ENCODE measurements at places on chromosomes 7 and 10.

DNA sequence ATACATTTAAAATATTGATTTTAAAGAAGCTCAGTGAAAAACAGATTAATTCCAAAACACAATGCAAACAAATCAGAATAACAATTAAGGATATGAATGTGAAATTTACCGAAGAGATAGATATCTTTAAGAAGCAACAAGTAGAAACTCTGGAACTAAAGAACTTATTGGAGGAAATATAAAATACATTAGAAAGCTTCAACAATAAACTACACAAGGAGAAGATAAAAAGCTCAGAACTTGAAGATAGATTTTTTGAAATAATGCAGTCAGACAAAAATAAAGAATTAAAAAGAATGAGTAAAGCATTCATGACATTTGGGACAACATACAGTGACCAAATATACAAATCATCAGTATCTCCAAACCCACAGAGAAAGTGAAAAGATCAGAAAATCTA lies 43.2 kb downstream of the HIBADH start:
- no peak for DNase-seq

- DNase-seq, result no peak
Observed at GRCh38 chr10:104601166-104601565, 39.9 kb upstream of the SORCS3 start.

GRCh38 chr10:21196822-21197395 lies 299.8 kb upstream of the NEBL start:
- DNase-seq, result peak; percentile 17

DNA sequence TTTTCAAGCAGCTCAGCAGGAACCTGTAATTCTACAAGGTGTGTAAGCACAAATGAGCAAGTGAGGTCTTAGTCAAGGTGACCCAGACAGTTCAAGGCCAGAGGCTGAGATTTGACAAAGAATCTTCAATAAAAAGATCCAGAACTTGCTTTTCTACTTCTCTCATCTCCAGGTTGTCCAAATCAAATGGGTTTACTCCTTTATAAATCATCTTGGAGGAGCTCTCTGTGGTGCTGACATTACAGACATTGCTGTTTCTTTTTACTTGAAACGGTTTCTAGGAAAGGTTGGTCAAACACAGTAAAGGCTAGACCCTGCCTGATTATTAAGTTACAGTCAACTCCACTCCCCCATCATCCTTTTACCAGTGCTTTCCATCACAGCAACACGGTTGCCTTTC lies 504.6 kb downstream of the SORCS3 start:
- no peak for DNase-seq

DNA sequence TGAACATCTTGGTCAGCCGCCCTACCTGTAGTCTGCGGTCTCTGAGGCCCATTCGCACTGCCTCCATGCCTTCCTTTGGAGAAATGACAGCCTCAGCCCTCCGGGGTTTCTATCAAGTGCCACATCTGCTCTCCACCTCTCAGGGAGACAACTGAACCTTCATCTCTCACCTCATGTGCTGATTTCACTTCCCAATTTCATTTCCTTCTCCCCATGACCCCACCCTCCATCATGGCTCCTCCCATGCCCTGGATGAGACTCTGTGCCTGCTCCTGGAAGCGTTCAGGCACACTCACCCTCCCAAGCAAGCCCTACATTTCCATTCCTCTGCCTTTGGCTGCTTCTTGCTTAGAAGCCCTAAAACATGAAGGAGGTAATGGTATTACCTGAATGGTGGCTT lies 7.8 kb upstream of the SCD start:
- no peak for DNase-seq

DNA sequence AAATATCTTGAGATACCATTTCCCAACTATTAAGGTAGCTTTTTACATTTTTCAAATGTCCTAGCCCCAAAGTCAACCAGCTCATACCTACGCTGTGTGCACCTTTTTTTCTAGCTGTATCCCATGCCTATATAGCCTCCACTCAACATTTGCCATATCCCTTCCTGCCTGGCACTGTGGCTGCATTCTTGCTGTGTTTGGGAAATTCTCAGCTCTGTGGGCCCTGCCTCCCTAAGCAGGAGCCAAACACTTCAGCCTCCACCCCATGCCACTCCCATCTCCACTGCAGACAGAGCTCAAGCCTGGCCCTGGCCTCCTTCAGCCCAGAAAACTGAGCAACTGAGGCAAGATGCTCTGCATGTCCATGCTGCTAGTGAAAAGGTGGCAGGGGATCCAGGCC lies 141.3 kb downstream of the RAB11FIP2 start:
- no peak for DNase-seq

GRCh38 chr7:158487631-158488151 lies 99.9 kb downstream of the PTPRN2 start:
- DNase-seq, result no peak

GRCh38 chr10:122458693-122459092 lies 2.7 kb upstream of the HTRA1 start:
- no peak for DNase-seq

DNA sequence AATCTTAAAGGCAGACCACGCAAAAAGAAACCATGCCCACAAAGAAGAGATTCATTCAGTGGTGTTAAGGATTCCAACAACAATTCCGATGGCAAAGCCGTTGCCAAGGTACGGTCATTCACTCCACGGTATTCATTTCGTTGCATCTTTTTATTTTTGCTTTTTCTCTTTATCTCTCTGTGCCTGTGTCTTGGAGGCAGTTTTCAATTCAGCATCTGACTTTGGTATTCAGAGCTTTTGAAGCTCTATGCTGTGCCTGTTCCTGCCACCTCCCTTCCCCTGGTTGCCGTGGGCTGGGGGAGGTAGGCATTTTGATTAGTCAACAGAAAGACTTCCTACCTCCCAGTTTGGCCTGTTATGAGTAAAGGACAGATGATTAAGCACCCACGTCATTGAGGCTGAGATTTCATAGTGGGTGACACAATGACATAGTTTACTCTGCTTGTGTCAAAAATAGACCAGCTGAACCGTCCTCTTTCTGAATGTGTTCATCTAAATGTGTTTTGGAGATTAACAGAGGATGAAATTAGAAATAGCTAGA lies 149.5 kb downstream of the ARID5B start:
- no peak for DNase-seq

DNA sequence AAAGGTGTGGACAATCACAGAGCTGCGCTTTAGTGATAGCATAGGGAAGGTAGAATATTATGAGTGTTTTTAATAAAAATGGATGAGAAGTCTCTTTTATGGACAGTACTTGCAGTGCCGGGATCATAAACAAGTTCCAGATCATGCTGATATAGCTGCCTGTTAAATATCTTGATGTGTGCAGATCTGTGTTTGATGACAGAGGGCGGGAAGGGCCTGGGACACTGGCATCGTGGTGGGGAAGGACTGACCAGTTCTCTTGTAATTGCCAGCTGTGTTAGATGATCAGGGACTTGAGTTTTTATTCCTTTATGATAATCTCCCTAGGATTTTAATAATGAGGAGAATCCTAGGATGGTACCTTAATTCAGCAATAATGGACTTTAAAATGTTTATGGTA lies 14.6 kb downstream of the SND1 start:
- DNase-seq, result no peak

DNA sequence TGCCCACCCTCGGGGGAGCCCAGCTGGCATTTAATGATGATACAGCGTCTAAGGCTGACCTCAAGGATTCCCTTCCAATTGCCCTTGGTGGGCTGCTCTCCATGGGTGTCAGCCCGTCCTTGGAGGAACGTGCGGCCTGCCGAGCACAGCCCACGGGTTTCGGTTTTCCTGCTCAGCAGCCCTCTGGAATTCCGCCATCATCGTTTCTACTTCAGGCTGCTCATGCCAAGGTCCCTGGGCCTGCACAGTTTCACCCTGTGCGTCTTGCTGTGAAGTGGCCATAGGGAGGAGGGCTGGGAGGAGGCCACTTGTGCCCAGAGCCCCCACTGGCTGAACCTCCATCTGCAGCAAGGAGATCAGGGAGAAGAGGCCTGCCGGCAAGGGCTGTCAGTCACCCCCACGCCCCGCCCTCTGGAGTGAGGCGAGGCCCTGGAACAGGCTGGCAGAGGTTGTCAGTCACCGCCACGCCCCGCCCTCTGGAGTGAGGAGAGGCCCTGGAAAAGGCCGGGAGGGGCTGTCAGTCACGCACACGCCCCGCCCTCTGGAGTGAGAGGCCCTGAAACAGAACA lies 82.8 kb downstream of the CHST15 start:
- DNase-seq, result no peak

GRCh38 chr10:102698894-102699293 lies 15.3 kb downstream of the ARL3 start:
- no peak for DNase-seq

- DNase-seq, result no peak
Observed at GRCh38 chr10:26939290-26939961, 78.7 kb upstream of the ABI1 start.

GRCh38 chr10:121684276-121684675 lies 86.0 kb upstream of the FGFR2 start:
- DNase-seq, result no peak

- DNase-seq, result no peak
Observed at GRCh38 chr7:25789701-25790640, 362.0 kb upstream of the NFE2L3 start.

- no peak for DNase-seq
Observed at GRCh38 chr10:126407831-126408230, 19.6 kb upstream of the ADAM12 start.

DNA sequence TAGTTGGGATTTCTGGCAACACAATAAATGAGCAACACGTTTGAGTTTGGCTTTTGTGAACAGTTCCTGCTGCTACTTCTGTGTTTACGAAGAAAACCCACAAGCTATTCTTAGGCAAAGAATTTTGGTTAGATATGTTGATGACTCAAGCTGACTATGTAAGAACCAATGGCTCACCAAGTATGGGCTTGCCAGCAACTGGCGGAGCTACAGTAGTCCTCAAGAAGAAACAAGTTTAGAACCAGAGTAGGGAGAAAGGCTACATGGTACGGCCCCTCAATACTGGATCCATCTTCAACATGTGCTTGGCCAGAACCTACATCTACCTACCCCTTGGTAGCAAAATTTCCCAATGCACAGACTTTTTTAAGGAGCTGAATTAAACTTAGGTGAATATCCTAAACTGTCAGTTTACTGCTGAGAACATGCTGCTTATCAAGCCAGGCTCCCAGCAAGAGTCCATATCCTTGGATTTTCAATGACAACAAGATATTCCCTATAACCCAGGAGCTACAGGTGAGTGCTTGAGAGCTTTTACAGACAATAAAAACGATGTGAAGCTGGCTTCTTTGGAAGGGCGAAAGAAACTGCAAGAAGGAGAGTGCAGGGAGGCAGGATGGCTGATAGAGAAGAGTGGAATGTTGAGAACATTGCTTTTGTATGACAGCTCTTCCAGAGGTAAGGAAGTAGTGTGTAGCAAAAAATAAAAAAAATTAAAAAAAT lies 74.3 kb upstream of the ASAH2 start:
- DNase-seq, result no peak

- no peak for DNase-seq
Observed at GRCh38 chr7:101200862-101201599, at the start of gene MOGAT3. MOGAT3 (minus strand) TSS chr7:101201036; CDS start chr7:101200854, 182 bp downstream.

DNA sequence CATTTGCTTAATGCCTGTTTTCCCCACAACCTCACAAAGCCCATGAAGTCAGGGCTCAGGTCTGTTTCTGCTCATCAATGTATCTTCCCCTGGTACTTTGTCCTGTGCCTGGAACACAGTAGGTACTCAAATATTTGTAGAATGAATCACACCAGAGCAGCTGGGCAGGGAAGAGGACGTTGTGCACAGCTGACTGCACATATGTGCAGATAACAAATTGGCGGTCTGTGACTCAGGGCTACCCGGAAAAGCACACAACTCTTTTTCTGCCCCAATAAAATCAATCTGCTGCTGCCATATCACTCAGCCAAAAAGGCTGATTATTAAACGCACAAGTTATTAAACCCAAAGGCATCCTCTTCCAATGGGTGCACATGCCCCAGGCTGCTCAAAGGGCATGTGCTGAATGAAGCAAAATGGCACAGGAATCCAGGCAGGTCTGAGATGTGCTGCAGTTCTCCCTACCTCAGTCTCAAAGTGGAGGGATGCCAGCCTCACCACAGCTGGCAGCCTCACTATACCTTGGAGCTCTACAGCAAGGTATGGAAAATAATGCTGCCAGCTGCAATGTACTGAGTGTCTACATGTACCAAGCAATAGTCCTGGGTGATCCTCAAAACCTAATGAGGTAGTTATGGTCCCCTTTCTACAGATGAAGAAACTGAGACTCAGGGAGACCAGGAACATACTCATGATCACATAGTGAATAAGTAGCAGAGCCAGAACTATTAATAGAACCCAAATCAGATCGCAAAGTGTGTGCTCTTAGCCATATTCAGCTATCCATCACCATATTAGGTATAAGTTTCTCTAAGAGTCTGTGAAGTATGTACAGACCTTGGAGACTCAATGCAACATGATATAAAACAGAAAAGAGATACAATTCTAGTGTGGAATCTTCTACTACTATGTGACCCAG lies 43.4 kb downstream of the SORBS1 start:
- DNase-seq, result no peak

GRCh38 chr7:84314263-84314662 lies 119.7 kb upstream of the SEMA3A start:
- DNase-seq, result no peak

GRCh38 chr10:44417761-44418160 lies 32.9 kb upstream of the CXCL12 start:
- DNase-seq, result no peak

DNA sequence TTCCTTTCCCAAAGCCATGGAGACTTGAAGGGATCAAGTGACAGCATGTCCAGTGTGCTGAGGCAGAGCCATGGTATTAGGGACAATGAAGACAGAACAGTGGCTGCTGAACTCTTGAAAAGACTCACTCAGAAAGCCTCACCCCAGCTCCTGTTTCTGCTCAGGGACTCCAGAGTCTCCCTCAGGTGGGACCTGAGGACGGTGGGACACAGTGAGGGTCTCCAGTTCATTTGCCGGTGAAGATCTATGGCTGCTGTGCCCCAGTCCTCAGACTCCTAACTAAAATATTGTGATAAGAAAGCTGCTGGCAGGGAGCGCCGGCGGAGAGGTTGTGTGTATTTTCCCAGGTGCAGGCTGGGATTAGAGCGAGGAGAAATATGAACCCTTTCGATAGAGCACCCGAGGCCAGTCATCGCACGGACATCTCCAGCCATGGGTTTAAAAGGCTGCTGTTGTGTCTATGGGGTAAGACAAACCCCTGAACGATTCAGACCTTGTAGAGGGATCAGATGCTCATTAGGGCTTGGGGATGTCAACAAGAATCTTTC lies 57.2 kb downstream of the C7orf25 start:
- DNase-seq, result no peak

GRCh38 chr7:42876182-42877068 lies 35.4 kb downstream of the C7orf25 start:
- DNase-seq, result no peak

GRCh38 chr7:33062023-33062781 lies at the start of gene NT5C3A:
NT5C3A (minus strand) TSS chr7:33062776; CDS start chr7:33062705, 71 bp downstream.
- DNase-seq, result no peak

DNA sequence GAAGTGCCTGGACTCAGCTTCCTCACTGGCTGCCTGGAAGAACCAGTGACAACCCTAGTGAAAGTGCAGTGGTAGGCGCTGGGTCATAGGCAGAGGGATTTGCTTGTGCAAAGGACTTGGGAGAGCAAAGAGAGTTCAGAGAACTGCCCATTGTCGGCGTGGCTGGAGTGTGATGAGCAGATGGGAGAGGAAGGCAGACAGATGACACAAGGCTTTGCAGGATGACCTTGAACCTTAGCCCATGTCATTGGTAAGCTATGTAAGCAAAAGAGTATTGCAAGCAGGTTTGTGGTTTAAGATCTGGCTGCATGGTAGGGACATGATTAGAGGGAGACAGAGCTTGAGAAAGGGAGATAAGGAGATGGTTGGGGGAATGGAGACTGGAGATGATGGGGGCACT lies 35.3 kb upstream of the NOBOX start:
- DNase-seq, result no peak

All from cerebellar nuclear complex (tissue), 1 donor.